ENCODE measurements at places on chromosomes 7 and 10.

DNA sequence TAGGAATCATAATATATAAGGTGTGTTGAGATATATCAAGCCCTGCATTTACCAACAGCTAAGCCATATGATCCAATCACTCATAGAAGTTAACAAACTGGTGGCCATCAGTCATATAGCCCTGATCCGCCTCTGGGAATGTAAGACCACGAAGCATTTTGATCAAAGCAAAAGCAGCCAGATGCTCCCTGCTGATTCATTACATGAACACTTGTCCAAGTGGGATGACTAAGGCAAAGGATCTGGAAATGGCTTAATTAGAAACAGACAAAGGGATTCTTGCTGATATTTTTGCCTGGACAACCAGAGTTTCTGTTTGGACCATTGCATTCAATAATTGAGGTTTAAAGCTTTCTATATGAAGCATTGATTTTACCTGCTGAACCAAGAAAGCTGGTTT, 535.5 kb downstream of the GPAM start:
- no peak for DNase-seq

GRCh38 chr10:70651661-70652060, 20.6 kb upstream of the ADAMTS14 start:
- DNase-seq = no peak

DNA sequence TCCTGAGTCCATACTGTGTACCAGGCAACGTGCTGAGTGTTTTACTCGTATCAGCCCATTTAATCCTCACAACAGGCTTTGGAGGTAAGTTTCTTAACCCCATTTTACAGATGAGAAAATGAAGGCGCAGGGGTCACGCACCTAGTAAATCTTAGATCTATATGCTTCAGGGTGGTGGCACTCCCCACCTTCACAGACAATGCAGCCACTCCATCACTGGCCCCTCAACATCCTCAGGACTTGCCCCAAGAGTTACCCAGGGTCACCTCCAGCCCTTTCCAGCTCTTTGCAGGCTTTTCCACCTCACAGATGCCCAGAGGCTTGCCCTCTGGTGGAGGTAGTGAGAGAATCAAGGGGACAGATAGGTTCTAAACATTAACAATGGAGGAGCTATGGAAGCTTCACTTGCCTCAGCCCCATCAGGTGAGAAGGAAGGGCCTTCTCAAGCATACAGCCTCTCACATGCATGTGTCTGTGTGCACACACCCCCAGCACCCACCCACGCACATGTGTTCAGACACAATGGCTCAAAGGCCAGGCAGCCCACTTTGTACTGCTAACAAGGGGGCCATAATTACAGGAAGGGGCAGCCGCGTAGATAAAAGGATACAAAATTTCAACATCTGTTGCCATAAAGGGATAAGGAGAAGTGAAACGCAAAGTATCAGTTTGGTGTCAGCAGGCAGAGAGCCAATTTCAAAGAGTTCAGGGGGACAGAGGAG, 29.1 kb downstream of the DPCD start:
- no peak for DNase-seq

GRCh38 chr7:1769286-1770200, 99.5 kb downstream of the ELFN1 start:
- no peak for DNase-seq

- DNase-seq = peak; percentile 44
Observed at GRCh38 chr10:7610651-7611389, 55.9 kb downstream of the ITIH5 start.

DNA sequence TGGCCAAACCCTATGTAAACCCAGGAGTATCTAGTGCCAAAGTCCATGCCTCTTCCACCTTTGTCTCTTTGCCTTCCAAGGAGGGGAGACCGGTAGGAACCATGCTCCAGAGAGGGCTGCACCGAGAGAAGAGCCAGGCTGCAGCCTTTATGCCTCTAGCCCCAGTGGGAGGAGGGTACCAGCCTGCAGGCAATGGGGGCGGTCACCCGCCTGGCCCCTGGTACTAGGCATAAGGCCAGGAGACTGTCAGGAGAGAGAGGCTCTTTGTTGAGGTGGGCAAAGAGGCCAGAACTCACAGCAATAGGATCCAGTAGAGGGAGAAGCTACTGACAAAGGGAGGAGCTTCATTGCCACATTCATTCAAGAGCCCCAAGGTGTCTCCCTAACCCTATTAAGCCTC, 146.6 kb upstream of the PDE1C start:
- DNase-seq = no peak

GRCh38 chr10:79123547-79123963, 54.8 kb downstream of the ZMIZ1 start:
- DNase-seq = no peak

- no peak for DNase-seq
Observed at GRCh38 chr7:120272261-120272660, 714 bp upstream of the KCND2 start.

DNA sequence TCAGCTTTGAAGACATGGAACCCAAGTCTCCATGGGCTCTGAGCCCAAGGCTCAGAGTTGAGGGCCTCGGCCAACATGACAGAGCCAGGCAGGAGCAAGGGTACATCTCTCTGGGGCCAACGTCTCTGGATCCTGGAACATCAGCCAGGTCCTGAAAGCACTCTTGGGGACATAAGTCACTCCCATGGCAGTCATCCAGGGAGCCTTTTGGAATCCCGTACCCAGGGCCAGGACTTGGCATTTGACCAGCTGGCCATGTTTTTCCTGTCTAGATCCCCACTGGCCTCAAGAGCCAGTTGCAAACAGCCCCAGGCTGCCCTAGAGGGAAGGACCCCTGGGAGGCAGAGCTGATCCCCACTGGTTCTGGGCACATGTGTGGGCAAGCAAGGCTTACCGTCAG, 4.3 kb upstream of the CXCL12 start:
- no peak for DNase-seq

GRCh38 chr7:124413029-124413428, 352.6 kb downstream of the GPR37 start:
- no peak for DNase-seq

DNA sequence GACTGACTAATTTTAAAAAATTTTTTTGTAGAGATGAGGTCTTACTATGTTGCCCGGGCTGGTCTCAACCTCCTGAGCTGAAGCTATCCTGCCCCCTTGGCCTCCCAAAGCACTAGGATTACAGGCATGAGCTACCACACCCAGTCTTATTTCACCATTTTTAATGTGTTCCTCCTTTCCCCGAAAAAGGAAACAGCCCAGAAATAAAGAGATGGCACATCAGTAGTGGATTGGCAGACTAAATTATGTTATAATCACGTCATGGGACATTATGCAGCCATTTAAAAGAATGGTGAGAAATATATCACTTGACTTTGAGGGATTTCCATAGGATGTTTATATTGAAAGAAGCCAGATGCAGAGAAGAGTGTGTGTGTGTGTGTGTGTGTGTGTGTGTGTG, 40.5 kb downstream of the CAPZA2 start:
- no peak for DNase-seq

- DNase-seq = no peak
Observed at GRCh38 chr7:98305951-98306535, 24.6 kb downstream of the BRI3 start.

- DNase-seq = no peak
Observed at GRCh38 chr10:123149568-123150270, 1.8 kb downstream of the HMX2 start.

DNA sequence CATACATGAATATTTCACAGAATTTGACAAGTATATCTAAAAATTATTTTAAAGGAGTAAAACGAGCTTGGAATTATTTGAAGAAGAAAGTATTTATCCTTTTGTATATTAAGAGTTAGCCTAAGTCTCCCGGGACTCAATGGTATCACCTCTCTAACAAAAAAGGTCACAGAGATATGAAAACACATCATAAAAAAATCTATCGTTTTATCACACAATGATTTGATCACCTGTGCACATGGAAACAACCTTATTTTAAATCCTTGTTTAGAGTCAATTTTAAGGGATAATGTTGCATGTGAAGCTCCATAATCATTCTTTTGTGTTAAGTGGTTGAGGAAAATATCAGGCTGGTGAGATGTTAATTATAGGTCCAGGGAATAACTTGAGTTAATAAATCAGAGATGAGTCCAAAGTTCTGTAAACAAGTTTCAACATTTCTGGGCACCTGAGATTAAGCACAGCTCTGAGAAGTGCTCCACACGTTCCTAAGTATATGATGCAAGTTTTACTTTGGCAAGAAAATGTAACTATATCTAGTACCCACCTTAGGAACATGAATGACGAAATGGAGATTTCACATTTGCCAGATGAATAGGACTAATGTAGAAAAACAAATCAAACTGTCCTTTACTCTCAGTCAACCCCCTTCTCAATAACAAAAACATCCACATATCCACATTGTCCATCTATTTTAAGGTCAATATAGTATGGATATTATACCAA, 148.5 kb upstream of the AKR1E2 start:
- DNase-seq = no peak

DNA sequence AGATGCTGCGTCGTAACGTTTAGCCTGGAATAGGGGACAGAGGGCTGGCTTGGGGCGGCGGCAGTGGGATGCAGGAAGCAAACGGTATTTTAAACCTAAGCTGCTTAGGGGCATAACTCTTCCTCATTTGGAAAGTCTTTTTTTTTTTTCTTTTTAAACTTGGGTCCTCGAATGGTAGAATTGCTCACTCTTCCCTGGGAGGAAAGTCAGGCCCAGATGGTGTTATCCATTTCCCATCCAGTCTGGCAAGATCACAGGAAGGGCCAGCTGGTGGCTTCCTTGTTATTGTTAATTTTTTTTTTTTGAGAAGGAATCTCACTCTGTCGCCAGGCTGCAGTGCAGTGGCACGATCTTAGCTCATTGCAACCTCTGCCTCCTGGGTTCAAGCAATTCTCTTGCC, 56.6 kb downstream of the TMEM209 start:
- no peak for DNase-seq

GRCh38 chr10:12140038-12140437, 10.6 kb downstream of the SEC61A2 start:
- DNase-seq = no peak
